ENCODE measurements at places on chromosomes 4 and X.

GRCh38 chrX:31820430-31821210, 748.8 kb upstream of the FTHL17 start:
- DNase-seq: no peak

GRCh38 chrX:139026811-139027210, 315.3 kb upstream of the FGF13 start:
- DNase-seq: no peak

DNA sequence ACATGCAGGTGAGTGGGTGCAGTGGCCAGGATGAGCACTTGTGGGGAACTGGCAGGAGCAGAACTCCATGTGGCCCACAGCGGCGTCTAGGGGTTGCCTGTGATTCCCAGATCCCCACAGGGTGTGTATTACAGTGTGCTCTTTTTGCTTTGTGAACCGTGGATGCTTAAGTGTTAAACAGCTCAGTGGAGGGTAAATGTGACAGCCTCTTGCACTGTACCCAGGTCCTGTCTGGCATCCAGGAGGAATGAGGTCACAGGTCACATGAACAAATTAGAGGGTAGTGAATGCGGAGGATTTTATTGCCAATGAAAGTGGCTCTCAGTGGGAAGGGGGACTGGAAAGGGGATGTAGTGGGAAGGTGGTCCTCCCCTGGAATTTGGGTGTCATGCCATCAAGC, 447.8 kb downstream of the SPRY1 start:
- no peak for DNase-seq

GRCh38 chr4:54100595-54101189, 729 bp downstream of the GSX2 start:
- DNase-seq: no peak

DNA sequence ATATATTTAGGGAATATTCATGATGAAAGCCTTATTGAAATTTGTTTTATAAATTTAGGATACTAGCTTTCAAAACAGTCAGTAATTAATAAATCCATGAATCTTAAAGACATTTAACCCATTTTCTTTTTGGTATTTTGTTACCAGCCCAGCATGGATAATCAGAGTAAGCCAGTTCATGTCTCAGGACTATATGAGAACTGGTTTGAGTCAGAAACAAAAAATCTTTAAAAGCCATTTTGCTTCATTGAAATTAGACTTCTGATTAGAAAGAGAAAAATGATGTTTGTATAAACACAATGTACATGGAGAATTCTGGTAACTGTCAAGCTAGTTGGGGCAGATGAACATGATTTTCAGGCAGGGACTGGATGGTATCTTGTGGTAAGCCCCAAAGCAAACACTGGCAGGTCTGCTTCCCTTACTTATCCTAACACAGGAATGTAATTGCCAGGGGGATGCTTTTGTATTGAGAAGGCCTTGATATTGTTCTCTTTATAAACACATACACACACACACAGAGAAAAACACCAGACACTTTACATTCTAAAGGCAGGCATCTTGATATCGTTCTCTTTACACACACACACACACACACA, 9.4 kb downstream of the ARHGAP10 start:
- no peak for DNase-seq

Data from HepG2 (cell line).